ENCODE measurements at places on chromosomes 6 and 20.

GRCh38 chr20:62485062-62485700 is 9.4 kb upstream of the GATA5 start:
- no peak for DNase-seq

- DNase-seq = no peak
Observed at GRCh38 chr6:131652472-131652871, 15.4 kb downstream of the ENPP3 start.

DNA sequence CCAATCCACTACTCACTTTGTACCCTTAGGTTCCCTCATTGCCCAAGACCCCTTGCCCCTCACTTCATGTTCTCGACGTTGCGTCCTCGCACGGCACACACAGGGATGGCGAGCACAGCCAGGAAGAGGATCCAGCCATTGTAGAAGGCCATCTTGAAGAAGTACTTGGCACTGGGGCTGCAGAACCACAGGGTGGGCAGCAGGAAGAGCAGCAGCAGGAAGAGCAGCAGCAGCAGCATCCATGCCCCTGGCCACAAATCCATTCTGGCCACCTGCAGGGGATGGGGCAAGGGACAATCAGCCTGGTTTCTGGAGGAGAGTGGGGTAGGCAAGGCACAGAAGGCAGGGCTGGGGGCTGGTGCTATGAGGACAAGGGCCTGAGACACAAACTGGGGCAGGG is 4.7 kb downstream of the AGPAT1 start:
- no peak for DNase-seq

GRCh38 chr6:167907837-167908681 is 81.3 kb downstream of the AFDN start:
- no peak for DNase-seq

- no peak for DNase-seq
Observed at GRCh38 chr6:144302701-144303372, 17.7 kb downstream of the UTRN start.

DNA sequence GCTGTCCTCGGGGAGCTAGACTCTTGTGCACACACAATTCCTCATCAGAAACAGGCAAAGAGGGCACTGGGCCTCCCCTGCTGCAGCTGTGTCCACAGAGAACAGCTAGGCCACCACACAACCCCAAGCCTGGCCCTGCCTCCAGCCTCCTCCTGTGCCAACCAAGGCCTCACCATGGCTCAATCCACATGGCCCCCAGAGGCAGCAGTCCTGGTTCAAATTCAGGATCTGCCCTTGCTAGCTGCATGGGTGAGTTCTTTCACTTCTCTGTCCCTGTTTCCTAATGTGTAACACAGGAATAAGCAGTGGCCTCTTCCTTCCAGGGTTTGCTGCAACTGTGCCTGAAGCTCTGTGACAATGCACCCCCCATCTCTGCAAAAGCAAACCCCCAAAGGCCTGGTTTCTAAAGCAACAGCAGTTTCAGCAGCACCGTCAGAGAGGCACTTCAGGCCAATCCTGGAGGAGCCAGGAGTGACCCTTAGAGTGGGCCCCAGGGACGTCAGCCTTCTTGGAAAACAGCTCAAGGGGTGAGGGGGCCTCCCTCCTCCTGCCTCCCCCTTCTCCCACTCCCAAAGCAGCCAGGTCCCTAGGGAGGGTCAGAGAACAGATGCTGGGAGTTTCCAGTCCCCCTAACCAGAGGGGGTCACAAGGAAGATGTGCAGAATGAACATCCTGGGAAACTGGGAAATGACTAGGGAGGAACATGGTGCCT is 2.2 kb downstream of the ADISSP start:
- DNase-seq = no peak

- DNase-seq = no peak
Observed at GRCh38 chr20:40925829-40926510, 102.7 kb upstream of the TOP1 start.

All from activated T-helper 1 cell treated with anti-CD3 and anti-CD28 coated beads, Interleukin-2, amount 50 U/mL, for 16 hours (primary cell).